Smooth muscle cell of the brain vasculature (primary cell): ENCODE measurements at places on chromosomes 13 and 19.
A peak's percentile ranks its signal among the peaks of the same experiment; 100 is the strongest.

DNA sequence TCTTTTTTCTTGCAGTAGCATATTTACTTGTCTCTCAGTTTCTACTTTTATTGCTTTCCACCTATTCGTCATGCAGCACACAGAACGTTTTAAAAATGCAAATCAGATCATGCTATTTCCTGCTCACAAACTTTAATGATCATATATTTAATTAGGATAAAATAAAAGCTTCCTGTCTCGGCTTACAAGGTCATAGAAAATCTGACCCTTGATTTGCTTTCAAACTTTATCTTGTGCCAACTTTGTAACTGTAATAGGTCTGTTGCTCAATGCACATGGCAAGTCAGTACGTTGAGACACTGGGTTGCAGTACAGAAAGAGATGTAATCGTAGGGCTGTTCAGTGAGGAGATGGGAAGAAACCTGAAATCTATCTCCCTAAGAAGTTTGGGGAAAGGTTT, 95.6 kb upstream of the CSNK1A1L start:
- DNase-seq, result no peak

GRCh38 chr19:8208922-8209461, at the start of gene CERS4:
Gene CERS4 (plus strand): TSS chr19:8209370. CDS start chr19:8251077, 41,707 bp downstream.
- DNase-seq, result no peak

GRCh38 chr13:97459215-97459777, 25.3 kb downstream of the RAP2A start:
- DNase-seq, result no peak

DNA sequence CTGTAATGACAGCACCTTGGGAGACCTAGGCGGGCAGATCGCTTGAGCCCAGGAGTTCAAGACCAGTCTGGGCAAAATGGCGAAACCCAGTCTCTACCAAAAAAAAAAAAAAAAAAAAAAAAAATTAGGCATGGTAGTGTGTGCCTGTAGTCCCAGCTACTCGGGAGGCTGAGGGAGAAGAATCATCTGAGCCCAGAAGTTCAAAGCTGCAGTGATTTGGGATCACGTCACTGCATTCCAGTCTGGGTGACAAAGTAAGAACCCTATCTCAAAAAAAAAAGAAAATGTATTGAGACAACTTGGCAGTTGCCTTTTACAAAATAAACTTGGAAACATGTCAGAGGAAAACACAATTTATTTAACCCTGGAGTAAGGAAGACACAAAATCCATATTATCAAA, 26.8 kb downstream of the RBM26 start:
- DNase-seq, result no peak

- no peak for DNase-seq
Measured at GRCh38 chr13:84032116-84032515, 149.8 kb upstream of the SLITRK1 start.

DNA sequence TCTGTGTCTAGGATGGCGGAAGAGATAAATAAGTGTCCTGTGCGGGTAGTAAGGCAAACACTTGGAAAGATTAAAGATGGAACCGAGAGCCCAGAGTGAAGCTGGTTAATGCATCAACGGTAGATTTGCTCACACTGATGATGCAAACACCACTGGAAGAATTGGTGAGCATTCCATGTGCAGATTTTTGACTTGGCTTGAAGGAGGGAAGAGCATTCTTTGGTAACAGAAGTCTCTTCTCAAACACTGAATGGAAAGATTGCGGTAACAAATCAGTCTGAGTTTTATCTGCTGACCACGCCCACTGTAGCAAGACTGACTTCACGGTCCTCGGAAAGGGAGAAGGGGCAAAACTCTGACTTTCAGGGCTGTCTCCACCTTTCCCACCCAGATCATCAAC, 112.5 kb downstream of the COL4A1 start:
- DNase-seq, result no peak

DNA sequence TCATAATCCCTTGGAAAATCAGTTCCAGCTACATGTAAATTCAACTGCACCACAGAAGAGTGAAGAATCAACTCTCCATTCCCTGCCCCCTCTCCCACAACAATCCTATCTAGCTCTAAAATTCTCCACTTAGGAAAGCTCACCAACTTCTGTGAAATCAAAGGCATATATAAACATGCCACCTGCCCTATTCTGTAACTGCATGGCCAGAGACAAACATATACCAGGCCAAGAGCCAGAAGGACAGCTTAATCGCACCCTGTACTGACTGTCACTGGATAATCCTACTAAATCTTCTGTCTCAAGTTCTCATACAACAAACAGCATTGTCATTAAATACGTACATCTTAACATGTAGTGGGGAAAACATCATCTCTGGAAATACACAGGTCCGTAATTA, 58.2 kb upstream of the EEF1AKMT1 start:
- DNase-seq, result no peak

DNA sequence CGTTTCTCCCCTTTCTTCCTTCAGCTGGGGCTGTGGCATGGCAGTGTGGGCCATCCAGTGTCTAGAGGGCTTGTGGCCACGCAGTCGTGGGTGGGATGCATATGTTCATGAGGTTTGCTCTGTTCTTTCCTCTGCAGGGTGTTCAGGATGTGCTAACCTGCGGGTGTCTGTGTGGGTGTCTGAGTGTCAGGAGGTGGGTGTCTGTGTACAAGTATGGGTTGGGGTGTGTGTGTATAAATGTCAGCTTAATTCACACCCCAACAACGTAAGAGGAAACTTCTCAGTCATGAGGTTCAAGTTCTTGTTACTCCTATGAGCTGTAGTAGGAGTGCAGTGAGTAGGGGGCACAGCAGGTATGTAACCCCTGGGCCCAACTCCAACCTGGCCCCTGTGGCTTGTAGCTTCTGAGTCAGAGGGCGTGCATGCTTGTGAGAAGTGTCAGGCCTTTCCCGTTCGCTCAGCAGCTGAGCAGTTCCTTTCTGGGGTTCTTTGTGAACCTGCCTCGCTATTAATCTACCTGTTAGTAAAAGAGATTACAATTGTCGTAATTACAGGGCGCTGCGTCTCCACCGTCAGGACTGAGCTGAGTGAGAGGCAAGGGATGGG, 49.1 kb downstream of the NFIX start:
- DNase-seq, result no peak

- DNase-seq, result no peak
Measured at GRCh38 chr19:12166626-12167025, 3.7 kb downstream of the ZNF136 start.

- no peak for DNase-seq
Measured at GRCh38 chr19:55230329-55230728, 1.8 kb upstream of the TMEM86B start.

- DNase-seq, result no peak
Measured at GRCh38 chr19:35109395-35110112, 6.1 kb upstream of the FXYD3 start.

GRCh38 chr13:110520431-110521295, 40.9 kb downstream of the RAB20 start:
- DNase-seq, result peak; percentile 54

DNA sequence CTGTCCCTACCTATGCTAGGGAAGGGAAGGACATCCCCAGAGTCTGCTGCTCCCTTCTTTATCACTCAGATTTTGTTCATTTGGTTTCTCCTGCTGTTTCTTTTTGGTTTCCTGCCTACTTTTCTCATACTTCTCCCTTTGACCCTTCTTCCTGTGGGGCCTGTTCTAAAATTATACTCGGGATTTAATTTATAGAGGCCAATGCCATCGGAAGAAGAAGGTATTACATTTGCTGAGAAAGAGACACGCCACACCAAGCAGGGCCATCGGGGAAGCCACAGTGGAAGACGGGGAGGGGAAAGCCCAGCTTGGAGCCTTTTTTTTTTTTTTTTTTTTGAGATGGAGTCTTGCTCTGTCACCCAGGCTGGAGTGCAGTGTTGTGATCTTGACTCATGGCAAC, 46.8 kb upstream of the FARP1 start:
- no peak for DNase-seq

- DNase-seq, result no peak
Measured at GRCh38 chr13:42602906-42603305, 29.0 kb downstream of the TNFSF11 start.

GRCh38 chr13:74115133-74115532, 19.1 kb downstream of the KLF12 start:
- no peak for DNase-seq

- DNase-seq, result no peak
Measured at GRCh38 chr13:100197591-100198365, 108.9 kb downstream of the PCCA start.
